ENCODE measurements at places on chromosomes 6 and 20. TPM values are rescaled to one million over a fixed set of nuclear protein-coding genes. Genes with fewer than 3 reads are reported as not detected.

The NRSN1 gene
- total RNA-seq, result not detected

The VAPB gene
- total RNA-seq, result 48.2 TPM

The MAFB gene
- total RNA-seq, result not detected

The C6orf58 gene
- total RNA-seq, result not detected

The PI16 gene
- total RNA-seq, result 1.8 TPM

The CEBPB gene
- 11.6 TPM for total RNA-seq

The TRAPPC3L gene
- total RNA-seq, result not detected

DNA sequence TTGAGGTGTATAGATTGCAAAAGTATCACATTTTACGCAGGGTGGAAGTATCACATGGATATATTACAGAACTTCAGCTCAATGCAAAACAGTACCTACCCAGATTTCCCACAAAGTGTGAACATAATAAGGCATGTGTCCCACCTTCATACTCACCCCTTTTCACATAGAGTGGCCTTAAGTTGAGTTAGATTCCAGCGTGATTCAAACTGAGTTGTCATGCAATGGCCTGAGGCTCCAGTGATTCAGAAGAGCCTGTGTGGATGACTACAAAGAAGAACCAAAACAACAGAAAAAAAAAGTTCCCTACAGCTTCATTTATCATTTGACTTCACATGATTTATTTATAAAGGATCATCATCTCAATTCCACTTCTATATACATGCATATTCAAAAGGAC, 309.7 kb downstream of the SLC35F1 start:
- ATAC-seq, result no peak

DNA sequence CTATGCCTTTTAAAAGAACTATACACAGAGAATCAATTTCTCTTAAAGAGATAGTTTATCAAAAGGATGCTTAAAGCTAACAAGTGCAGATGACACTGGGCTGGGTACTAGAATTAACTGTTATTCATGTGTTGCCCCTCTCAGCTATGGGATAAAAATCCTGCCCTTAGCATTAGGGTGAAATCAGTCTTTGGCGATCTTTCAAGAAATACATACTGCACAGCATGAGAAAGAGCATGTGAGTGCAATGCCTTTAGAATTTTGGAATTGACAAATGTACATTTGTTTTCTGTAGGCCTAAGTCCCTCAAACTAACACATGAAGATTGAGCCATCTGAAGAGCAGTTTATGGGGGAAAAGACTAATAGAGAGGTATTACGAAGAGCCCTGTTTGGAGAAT, 115.4 kb downstream of the ZFP64 start:
- no peak for ATAC-seq

- no peak for ATAC-seq
Observed at GRCh38 chr6:137772541-137773250, 94.4 kb upstream of the TNFAIP3 start.

GRCh38 chr6:169811521-169812256, 60.3 kb downstream of the ERMARD start:
- ATAC-seq, result no peak

DNA sequence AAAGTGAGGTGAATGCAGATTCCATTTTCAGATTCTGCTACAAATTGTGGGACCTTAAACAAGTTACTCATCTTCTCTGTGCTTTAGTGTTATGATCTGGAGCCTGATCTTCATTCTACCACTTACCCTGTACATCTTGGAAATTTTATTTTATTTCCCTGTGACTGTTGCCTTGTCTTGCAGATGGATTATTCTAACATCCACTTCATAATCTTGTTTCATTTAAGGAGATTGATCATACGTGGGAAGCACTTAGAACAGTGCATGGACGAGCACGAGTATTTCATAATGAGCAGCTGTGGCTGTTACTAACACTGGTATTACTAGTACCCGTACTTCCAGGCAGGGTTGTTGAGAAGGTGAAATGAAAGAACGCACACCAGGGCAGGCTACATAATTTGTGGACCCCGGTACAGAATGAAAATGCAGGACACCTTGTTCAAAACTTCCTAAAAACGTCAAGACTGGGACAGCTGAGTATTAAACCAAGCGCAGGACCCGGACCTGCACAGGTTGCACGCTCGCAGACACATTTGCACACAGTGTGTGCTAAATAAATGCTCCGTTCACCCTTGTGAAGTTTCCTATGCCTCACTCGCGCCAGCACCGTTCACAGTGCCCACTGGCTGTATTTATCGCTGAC, 535 bp upstream of the CCDC170 start:
- no peak for ATAC-seq

GRCh38 chr20:21548390-21549035, 34.6 kb upstream of the NKX2-2 start:
- ATAC-seq, result peak; percentile 94

DNA sequence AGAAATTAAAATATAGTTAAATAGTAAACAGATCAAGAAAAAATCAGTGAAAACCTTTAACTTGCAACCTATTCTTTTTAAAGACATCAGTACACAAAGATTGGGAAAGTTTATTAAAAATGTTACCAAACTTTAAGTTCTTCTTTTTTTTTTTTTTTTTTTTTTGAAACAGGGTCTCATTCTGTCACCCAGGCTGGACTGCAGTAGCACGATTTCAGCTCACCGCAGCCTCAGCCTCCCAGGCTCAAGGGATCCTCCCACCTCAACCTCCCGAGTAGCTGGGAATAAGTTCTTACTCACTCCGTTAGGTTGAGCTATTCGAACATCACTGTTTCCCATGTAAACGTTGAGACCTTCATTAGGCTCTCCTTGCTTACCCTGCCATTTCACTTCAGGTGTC, 5.6 kb downstream of the MAP3K5 start:
- no peak for ATAC-seq
